ENCODE measurements at places on chromosomes 3 and 15.

DNA sequence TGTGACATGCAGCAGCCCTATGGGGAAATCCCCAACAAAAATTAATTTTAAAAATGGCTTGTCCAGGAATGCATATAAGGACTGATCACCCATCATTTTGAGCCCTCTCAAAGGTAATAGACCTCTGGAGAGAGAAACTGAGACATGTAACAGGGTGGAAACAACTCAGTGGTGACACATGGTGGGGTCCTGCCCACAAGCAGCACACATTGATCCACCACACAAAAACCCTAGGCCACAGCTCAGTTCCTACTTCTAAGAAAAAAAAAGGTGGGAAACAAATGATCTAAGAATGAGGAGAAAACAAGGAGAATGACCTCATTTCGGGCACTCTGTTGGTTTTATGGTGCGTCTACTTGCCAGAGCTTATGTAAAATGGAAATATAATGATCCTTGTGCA, 1.9 kb upstream of the SLC41A3 start:
- DNase-seq, result no peak

DNA sequence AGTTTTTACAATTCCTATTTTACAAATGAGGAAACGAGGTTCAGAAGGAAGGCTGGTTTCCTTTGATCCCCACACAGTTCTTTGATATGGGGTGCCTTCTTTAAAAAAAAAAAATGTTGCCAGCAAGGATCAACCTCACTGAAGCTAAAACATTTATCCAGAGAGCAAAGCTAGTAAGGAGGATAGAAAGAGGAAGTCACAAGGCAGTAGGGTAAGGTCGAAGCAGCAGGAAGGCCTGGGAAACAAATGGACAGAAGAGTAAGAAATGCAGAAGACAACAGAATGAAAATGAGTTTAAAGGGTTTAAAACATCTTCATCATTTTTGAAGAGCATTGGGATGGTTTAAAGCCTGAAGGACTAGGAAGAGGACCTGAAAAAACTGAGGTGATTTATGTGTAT, 30.6 kb upstream of the CP start:
- no peak for DNase-seq

GRCh38 chr3:7444886-7445285, 584.0 kb downstream of the GRM7 start:
- DNase-seq, result no peak

DNA sequence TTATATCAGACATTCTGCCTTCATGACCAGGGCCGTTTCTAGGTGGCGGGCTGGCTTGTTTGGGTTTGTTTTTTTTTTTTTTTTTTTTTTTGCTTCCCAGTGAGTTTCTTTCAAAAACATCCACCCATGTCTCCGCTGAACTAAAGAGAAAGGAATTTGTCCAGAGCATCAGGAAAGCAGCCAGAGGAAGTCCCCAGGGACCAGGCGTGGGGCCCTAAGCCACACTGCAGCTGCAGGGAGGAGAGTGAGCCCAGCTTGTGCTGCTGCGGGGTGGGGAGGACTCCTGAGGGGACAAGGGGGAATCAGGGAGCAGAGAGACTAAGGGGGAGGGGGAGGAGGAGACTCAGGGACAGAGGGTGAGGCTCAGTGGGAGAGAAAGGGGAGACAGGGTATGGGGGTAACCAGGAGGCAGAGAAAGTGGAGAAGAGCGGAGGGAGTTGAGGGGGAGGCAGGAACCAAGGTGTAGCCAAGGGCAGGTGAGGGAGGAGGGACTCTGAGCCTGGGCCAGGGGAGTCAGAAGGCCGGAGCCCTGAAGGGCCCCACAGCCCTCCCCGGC, 49.5 kb downstream of the CYP11A1 start:
- no peak for DNase-seq

DNA sequence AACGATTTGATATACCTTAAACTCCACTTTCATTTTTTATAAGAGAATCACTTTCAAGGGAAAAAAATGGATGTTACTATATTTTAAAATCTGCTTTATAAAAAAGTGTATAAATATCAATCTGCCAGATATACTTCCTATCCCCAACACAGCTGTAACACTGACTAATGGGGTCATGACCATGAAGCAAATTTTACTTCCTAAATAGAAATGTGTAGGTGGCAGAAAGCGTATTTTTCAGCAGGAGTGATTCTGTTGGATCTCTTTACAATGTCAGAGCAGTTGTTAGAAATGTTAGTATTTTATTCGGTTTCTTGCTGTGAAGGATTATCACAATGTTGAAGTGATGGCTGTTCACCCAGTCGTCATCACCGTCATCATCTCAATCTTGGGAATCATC, 5.5 kb upstream of the C15orf40 start:
- no peak for DNase-seq

- no peak for DNase-seq
These were observed 13.2 kb upstream of the THRB start for GRCh38 chr3:24507776-24508422.

DNA sequence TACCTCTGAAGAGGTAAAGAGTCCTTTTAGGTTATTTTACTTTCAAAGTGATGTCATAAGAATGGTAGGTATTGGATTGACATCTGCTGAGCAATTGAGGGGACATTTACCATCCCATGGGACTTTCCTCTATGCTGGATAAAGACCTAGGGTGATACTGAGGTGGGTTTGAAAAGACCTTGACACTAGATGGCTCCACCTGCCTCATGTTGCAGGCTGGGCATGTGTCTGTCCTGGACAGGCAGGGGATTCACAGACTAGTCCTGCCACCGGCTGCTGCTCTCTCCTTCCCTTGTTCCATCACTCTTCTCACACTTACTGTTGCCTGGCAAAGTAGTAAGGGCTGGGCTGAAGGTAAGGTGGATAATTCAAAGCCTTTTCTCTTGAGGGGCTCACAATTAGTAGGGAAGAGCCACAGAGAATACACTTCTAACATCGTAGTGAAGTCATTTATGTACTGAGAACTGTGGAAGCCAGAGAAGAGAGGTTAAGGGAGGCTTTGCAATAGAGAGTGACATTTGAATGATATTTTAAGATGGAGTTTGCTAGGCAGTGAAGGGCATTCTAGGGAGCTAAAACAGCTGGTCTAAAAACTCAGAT, 27.7 kb downstream of the TRAK1 start:
- no peak for DNase-seq

DNA sequence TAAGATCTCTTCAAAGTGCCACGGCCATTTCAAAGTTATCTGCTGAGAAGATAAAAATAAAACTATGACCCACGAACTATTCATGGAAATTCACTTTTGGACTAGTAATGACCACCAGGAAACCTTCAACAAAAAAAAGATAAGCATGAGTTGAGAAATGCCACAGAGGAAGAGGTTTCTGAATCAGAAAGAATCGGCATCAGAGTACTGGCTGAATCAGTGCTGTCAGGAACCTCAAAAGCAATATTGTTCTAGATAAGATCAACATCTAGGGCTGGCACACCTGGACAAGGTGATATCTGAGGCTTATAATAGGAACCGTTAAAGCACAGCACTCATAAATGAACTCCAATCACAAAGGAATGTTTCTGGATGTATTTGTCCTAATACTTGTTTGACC, 72.7 kb downstream of the PEAK1 start:
- DNase-seq, result no peak

All from glomerular endothelial cell (primary cell).